ENCODE measurements at places on chromosomes 5 and 9.

- no peak for DNase-seq
Measured at GRCh38 chr9:18260521-18260920, 213.4 kb upstream of the ADAMTSL1 start.

DNA sequence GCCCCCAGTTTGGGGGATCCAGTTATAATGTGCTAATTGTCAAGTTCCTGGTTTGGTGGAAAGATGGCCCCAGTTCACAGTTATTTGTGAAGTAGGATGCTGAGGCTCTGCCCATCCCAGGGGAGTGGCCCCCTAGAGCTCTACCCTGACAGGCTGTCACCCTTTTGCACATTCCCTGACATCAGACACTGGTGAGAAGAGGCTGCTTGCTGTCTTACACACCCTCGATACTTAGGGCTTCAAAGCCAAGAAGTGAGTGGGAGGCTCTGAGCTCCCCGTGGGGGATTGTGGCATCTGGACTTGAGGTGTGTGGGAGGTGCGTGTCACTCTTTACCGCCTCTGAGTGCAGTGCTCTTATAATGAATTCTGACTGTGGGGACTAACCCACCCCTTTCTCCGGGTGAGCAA, 168.5 kb downstream of the DOCK2 start:
- no peak for DNase-seq

DNA sequence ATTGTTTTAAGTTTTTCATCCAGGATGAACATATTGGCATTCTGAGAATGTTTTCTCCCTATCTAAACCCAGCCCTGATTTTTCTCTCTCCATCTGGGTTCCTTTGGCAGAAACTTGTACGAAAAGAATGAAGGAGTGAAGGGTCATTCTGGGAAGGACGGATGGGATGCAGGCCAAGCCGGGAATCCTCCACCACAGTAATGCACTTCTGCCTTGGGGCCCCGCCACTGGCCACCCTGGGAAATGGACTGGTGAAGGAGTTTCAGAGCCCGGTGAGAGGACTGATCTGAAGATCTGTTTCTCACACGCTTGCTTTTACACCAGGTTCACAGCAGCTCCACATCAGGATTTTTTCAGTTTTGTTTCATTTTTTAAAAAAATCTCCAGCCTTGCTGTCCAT, 554.8 kb downstream of the BNC2 start:
- no peak for DNase-seq

DNA sequence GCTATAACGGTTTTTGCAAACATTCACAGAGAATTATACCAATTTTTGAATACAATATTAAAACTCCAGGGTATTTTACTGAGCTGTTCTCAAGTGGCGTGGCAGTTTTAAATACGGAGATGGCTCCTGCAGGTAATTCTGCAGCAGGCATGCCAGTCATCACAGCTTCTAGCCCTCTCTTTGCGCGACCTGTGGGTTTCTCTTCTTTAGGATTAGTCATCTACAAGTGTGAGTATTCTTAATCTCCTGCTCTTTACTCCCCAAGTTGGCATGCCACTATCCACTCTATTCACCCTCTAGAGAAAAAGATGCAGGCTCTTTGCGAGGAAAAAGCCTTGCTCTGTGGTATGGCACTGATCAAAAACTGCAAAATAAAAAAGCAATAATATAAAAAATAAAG, 43.9 kb downstream of the ANKRD31 start:
- no peak for DNase-seq

- DNase-seq, result no peak
Measured at GRCh38 chr9:97551308-97551707, 49.8 kb downstream of the TMOD1 start.

DNA sequence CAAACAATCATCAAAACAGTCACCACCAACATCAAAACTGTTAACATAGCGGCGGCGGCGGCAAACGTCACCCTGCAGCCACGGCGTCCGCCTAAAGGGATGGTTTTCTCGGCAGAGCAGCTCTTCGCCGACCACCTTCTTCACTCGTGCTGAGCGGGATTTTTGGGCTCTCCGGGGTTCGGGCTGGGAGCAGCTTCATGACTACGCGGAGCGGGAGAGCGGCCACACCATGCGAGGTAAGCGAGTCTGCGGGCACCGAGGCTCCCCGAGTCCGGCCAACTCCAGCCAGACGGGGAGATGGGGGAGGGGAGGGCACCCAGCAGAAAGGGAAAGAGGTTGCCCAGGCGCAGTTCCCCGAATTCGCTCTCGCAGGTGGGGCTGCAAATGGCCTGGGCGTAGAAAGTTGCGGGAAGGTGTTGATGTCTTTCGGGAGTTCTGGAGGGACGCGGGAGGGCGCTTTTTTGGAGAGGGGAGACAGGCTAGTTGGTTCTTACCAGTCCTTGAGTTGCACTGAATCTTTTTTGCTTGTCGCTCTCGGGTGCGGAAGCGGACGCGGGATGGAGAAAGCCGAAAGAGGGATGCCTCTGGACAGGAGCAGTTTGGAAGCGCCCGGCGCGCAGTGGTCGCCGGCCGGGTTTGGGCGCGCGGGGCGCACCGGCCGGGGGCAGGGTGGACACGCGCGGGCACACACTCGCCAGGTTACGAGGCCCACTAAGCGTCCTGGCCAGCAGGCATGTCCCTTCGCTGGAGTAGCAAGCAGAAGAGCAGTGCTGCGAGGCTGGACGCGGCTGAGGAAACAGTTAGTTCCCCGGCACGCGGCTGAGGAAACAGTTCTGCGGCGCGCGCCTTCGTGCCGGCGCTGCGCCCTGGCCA, 849 bp downstream of the RORB start:
- DNase-seq, result no peak

GRCh38 chr9:106829666-106830408, 33.1 kb upstream of the ZNF462 start:
- DNase-seq, result no peak

DNA sequence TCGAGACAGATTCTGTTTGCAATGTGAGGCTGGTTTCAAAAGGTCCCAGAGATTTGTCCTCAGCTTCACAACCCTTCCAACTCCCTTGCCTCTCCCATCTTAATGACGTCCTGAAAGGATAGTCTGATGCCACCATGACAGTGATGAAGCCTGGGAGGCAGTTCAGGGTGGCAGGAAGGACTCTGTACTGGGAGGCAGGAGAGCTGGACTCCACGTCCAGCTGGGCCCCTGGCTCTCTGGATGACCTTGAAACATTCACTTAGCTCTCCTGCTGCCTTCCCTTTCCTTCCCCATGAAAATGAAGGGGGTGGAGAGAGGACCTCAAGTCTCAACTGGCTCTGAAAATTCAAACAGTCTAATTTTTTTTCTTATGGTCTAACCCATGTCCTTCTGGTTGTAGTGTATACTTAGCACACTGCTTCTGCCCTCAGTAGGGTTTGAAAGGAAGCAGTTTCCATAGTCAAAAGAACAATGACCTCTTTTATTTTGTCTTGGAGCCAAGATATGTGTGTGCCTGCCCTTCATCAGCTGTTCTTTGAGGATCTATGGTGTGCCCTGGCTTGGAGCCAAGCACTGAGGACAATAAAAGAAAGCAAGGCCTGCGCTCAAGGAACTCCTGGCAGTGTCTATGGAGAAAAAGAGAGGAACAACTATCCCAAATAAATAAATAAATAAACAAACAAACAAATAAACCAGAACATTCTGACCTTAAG, 188.3 kb downstream of the GRIA1 start:
- peak; percentile 49 for DNase-seq

- DNase-seq, result peak; percentile 49
Measured at GRCh38 chr5:59584858-59585846, 308.4 kb downstream of the PDE4D start.

DNA sequence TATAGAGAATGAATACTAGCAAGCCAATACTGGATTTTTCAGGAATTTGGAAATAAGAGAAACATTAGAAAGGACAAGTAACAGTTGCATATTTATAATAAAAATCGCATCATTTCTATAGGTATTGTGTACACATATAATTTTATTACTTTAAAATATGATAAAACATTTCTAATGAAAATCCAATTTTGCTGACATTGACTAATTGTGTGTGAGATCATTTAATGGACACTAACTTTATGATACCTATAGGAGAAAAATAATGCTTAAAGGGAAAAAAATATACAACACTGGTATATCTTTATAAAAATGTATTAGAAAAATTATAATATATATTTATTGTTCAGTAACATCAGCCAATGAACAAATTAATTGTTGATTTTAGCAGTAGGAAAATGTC, 557.3 kb downstream of the CDH12 start:
- no peak for DNase-seq

DNA sequence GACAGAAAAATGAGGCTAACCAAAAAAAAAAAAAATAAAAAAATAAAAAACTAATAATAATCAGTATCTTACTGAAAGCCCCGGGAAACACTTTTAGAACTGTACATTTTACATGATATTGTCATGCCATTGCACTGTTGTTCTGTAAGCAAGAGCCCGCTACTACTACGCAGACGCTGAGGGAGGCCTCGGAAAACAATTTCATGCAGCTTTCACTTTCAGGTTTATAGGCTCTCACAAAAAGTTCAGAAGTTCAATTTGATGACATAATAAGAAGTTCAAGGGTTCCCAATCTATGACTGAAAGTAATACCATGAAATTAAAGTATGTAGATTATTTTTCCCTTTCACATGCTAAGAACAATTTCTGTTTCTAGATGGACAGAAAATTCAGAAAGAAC, 318.3 kb upstream of the ITGA1 start:
- no peak for DNase-seq

DNA sequence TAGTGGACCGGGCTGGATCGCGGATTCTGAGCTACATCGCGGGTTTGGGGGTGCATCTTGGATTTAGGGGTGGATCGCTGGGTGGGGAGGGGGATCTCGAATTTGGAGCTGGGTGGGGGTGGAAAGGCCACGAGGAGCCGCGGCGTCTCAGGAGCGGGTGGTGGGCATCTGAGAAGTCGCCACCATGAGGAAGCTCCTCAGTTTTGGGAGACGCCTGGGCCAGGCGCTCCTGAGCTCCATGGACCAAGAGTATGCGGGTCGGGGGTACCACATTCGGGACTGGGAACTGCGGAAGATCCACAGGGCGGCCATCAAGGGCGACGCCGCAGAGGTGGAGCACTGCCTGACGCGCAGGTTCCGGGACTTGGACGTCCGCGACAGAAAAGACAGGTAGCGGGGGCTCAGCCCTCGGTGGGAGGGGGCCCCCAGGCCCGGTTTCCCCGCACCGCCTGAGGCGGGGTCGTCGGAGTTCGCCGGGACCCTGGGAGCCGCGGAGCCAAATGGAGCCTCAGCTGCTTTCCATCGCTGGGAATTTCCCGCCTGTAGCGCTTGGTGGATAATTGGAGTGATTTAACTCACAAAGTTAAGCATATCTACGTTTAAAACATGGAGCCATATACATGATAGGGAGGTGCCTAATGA, 376 bp downstream of the ANKRD18B start:
- no peak for DNase-seq

GRCh38 chr9:29668732-29669131, 2095.5 kb upstream of the C9orf72 start:
- DNase-seq, result peak; percentile 12

- DNase-seq, result no peak
Measured at GRCh38 chr5:171895081-171895480, 109.5 kb downstream of the SMIM23 start.

DNA sequence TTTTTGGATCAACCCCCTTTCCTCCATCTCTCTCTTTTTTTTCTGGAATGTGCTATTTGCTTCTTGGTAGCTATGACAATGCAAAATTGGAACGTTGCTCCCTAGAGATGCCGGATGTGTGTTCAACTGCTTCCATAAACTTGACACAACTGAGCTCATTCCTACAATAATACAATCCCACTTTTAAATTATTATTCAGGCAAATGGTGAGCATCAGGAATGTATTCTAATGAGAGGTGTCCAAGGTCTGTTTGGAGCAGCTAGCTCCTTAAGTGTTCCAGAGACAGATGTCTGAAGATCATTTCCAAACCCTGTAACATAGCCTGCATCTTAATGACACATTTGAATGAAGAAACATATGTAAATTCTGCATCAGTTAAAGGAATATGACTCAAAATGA, 518.4 kb downstream of the TAF11L14 start:
- DNase-seq, result no peak

DNA sequence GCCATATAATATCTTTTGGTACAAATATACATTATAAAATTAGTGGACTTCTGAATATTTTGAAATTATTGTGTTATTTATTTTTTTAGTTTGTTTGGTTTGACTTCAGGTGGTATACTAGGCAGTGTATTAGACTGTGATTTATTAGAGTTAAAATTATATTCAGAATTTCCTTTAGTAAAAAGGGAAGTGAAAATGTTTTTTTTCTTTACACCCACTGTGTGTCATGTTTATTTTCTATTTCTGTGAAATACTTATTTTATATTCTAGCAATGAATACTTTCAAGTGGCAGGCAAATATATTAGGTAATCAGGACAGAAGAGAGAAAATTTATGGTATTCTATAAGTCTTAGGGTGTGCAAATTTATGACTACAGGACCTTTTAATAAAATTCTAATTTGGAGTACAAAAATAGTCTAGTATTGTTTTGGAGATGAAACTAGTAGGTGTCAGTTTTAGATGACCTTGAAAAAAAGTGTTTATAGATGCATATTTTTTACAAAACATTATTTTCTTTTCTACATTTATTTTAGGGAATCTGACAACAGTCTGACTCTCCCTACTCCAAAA, 8.8 kb downstream of the CSNK1G3 start:
- DNase-seq, result no peak

DNA sequence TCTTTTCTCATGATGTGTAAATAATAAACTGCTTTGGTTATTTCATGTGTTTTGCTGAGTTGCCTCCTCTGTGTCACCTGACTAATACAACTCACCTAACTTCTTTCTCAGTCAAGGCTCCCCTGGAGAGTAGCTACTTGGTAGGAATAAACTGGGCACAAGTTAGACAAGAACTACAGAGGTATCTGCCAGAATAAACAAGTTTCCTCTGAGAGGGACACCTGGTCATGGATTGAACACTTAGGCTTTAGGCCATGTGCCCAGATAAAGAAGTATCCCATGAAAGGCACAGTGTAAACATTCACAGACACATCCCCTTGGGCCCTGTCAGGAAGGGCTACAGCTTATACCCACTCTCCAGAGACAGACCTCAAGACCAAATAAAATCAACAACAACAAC, 532.5 kb downstream of the KIF4B start:
- DNase-seq, result no peak

- no peak for DNase-seq
Measured at GRCh38 chr5:15635289-15635616, 135.3 kb downstream of the FBXL7 start.

DNA sequence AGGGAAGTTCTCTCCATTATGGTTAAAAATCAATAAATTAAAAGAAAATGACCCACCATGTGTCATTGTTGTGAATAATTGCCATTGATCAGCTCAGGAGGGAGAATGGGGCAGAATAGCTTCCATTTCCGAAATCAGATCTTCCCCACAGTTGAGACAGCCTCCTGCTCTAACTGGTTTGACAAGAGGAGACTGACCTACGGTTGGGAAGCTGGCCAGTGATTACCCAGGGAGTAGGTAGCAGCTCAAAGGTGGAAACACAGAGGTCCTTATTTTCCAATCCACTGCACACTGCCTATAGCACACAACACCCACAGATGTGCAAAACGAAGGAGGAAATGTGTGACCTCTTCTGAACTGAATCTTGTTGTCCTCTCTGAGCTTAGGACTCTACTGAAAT, 69.0 kb upstream of the DAPK1 start:
- no peak for DNase-seq

All from foreskin melanocyte (primary cell).